Tongue (tissue), 3 donors: ENCODE measurements at places on chromosomes 3 and 15. TPM values are rescaled to one million over a fixed set of nuclear protein-coding genes. Genes with fewer than 3 reads are reported as not detected.

The P3H2 gene
- total RNA-seq: 33.1 TPM

The SPINK8 gene
- not detected for total RNA-seq

The TM6SF1 gene
- total RNA-seq: 6.3 TPM

The CFAP92 gene
- total RNA-seq: 0.10 TPM

The TMEM207 gene
- not detected for total RNA-seq

The IL5RA gene
- 0.31 TPM for total RNA-seq

The ABHD6 gene
- 8.3 TPM for total RNA-seq

The FGF12 gene
- total RNA-seq: 7.2 TPM

The DHX36 gene
- total RNA-seq: 97.1 TPM

The MRAS gene
- 43.0 TPM for total RNA-seq

The PRICKLE2 gene
- 49.3 TPM for total RNA-seq

The ARRDC4 gene
- 24.4 TPM for total RNA-seq

The TUSC7 gene
- not detected for total RNA-seq

The CYP1A2 gene
- total RNA-seq: not detected

The CLDN1 gene
- 17.7 TPM for total RNA-seq
